ENCODE measurements at places on chromosomes 2 and 18. TPM values are rescaled to one million over a fixed set of nuclear protein-coding genes. Genes with fewer than 3 reads are reported as not detected.

- H3K4me3 ChIP-seq: no peak overlapping the region
- H3K27me3 ChIP-seq: no peaks in the 10 kb centered on the region
- no peaks in the 10 kb centered on the region for H3K36me3 ChIP-seq
- H3K4me1 ChIP-seq: no peaks in the 10 kb centered on the region
- H3K27ac ChIP-seq: no peak overlapping the region
These were observed 8.3 kb downstream of the CERKL start for GRCh38 chr2:181648478-181649155.

Gene REG3G
- total RNA-seq: 0.22 TPM

Gene LIMS2
- total RNA-seq: 0.22 TPM

Gene PARD3B
- 3.0 TPM for total RNA-seq

- H3K4me3 ChIP-seq: no peak overlapping the region
- no peak for DNase-seq
- H3K4me1 ChIP-seq: peaks cover 10% of the 10 kb centered on the region
- no peaks in the 10 kb centered on the region for H3K27me3 ChIP-seq
These were observed 160.9 kb upstream of the SLC1A4 start for GRCh38 chr2:64828261-64828660.

GRCh38 chr2:62785810-62786597, 80.5 kb downstream of the EHBP1 start:
- no peak overlapping the region for H3K4me3 ChIP-seq
- H3K27ac ChIP-seq: no peak overlapping the region
- H3K27me3 ChIP-seq: no peaks in the 10 kb centered on the region
- no peaks in the 10 kb centered on the region for H3K4me1 ChIP-seq
- no peak for DNase-seq
- no peaks in the 10 kb centered on the region for H3K36me3 ChIP-seq

Gene FAM228B
- 2.1 TPM for total RNA-seq

Gene ALPI
- total RNA-seq: not detected

- H3K4me3 ChIP-seq: no peak overlapping the region
- H3K27me3 ChIP-seq: no peaks in the 10 kb centered on the region
- DNase-seq: no peak
- H3K4me1 ChIP-seq: peaks cover 8% of the 10 kb centered on the region
- H3K36me3 ChIP-seq: no peaks in the 10 kb centered on the region
- H3K27ac ChIP-seq: no peak overlapping the region
These were observed 84.0 kb upstream of the ZCCHC2 start for GRCh38 chr18:62438866-62439265.

- H3K27ac ChIP-seq: no peak overlapping the region
- H3K4me3 ChIP-seq: no peak overlapping the region
- H3K36me3 ChIP-seq: no peaks in the 10 kb centered on the region
- no peaks in the 10 kb centered on the region for H3K4me1 ChIP-seq
- no peak for DNase-seq
These were observed 685.2 kb downstream of the IRS1 start for GRCh38 chr2:226114436-226114835.

DNA sequence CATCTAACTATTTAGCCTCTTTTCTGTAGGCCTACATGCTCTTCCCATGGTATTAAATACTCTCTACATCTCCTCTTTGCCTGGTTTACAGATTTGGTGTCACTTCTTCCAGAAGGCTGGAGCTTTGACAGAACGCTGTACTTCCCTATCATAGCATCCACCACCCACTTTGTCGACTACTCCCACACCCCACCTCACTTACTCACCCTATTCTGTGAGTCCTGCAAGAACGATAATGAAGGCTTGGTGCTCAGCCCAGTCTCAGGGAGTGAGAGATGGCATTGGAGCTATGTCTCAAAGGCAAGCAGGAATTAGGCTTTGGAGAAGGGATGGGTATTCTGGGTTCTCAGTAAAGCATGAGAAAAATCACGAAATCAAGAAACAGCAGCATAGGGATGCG, 20.3 kb upstream of the KDM3A start:
- no peaks in the 10 kb centered on the region for H3K36me3 ChIP-seq
- H3K27me3 ChIP-seq: no peaks in the 10 kb centered on the region
- DNase-seq: peak; percentile 19

- H3K4me3 ChIP-seq: no peak overlapping the region
- no peak overlapping the region for H3K27ac ChIP-seq
- H3K36me3 ChIP-seq: no peaks in the 10 kb centered on the region
- peaks cover 27% of the 10 kb centered on the region for H3K27me3 ChIP-seq
These were observed 163.7 kb upstream of the PXDN start for GRCh38 chr2:1907849-1908533.

- H3K27me3 ChIP-seq: no peaks in the 10 kb centered on the region
- H3K36me3 ChIP-seq: no peaks in the 10 kb centered on the region
- H3K4me3 ChIP-seq: no peak overlapping the region
- H3K27ac ChIP-seq: no peak overlapping the region
- H3K4me1 ChIP-seq: no peaks in the 10 kb centered on the region
These were observed 178.5 kb downstream of the PDE1A start for GRCh38 chr2:182248362-182248761.

Gene DSC2
- 11.8 TPM for total RNA-seq

Gene FBXO41
- 7.7 TPM for total RNA-seq

GRCh38 chr2:65055422-65056214, 598 bp upstream of the CEP68 start:
- no peak for DNase-seq
- H3K27ac ChIP-seq: peak overlapping the region; percentile 64
- peak overlapping the region; percentile 73 for H3K4me3 ChIP-seq
- no peaks in the 10 kb centered on the region for H3K36me3 ChIP-seq
- H3K27me3 ChIP-seq: no peaks in the 10 kb centered on the region

Gene UGT1A3
- not detected for total RNA-seq

- no peaks in the 10 kb centered on the region for H3K4me1 ChIP-seq
- no peak overlapping the region for H3K4me3 ChIP-seq
- H3K27ac ChIP-seq: no peak overlapping the region
- no peaks in the 10 kb centered on the region for H3K36me3 ChIP-seq
- H3K27me3 ChIP-seq: peaks cover 40% of the 10 kb centered on the region
These were observed 5.7 kb downstream of the TRABD2A start for GRCh38 chr2:84875213-84875560.

GRCh38 chr18:38634117-38634516, 1068.5 kb upstream of the CELF4 start:
- no peak overlapping the region for H3K4me3 ChIP-seq
- H3K36me3 ChIP-seq: no peaks in the 10 kb centered on the region
- no peaks in the 10 kb centered on the region for H3K27me3 ChIP-seq
- no peaks in the 10 kb centered on the region for H3K4me1 ChIP-seq
- no peak overlapping the region for H3K27ac ChIP-seq

- DNase-seq: no peak
- H3K4me1 ChIP-seq: peaks cover 4% of the 10 kb centered on the region
- no peak overlapping the region for H3K4me3 ChIP-seq
- H3K27me3 ChIP-seq: no peaks in the 10 kb centered on the region
- H3K36me3 ChIP-seq: no peaks in the 10 kb centered on the region
- H3K27ac ChIP-seq: no peak overlapping the region
These were observed 30.9 kb downstream of the LPIN2 start for GRCh38 chr18:2982022-2982421.

Gene IWS1
- total RNA-seq: 37.2 TPM

Gene STARD6
- total RNA-seq: not detected

DNA sequence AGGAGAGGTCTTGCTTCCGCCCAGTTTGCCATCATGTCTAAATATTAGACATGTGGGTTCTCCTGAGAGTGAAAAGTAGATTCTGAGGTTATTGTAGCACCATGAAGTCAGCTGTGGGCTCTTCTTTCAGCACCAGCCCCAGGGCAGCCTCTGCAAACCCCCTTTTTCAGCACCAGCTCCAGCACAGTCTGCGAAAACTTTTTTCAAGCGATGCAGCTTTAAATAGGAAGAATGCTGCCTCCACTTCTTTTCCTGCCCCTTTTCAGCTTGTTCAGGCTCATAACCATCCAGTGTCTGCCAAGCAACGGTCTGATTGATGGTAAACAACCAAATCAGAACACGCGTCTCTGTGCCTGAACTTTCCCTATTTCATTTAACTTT, at the start of gene COL5A2:
TSS of gene COL5A2 (minus strand) at position 192 of the 381 bp plus-strand sequence. CDS start at position 35, 157 bp downstream.
- DNase-seq: no peak
- H3K4me3 ChIP-seq: no peak within 1 kb of the TSS
- H3K36me3 ChIP-seq: no peaks in the 10 kb centered on the region

- peaks cover 12% of the 10 kb centered on the region for H3K4me1 ChIP-seq
- H3K27me3 ChIP-seq: peaks cover 42% of the 10 kb centered on the region
These were observed 618 bp upstream of the CHN1 start for GRCh38 chr2:175005733-175006264.

Gene CIB4
- not detected for total RNA-seq

- no peak overlapping the region for H3K4me3 ChIP-seq
- peaks cover 38% of the 10 kb centered on the region for H3K36me3 ChIP-seq
- no peaks in the 10 kb centered on the region for H3K27me3 ChIP-seq
- no peak overlapping the region for H3K27ac ChIP-seq
- H3K4me1 ChIP-seq: no peaks in the 10 kb centered on the region
These were observed 21.4 kb downstream of the HJURP start for GRCh38 chr2:233832869-233833311.

- no peak overlapping the region for H3K4me3 ChIP-seq
- H3K36me3 ChIP-seq: no peaks in the 10 kb centered on the region
- H3K27me3 ChIP-seq: no peaks in the 10 kb centered on the region
- no peak for DNase-seq
- no peaks in the 10 kb centered on the region for H3K4me1 ChIP-seq
These were observed 432.9 kb upstream of the MYT1L start for GRCh38 chr2:2764001-2764355.

DNA sequence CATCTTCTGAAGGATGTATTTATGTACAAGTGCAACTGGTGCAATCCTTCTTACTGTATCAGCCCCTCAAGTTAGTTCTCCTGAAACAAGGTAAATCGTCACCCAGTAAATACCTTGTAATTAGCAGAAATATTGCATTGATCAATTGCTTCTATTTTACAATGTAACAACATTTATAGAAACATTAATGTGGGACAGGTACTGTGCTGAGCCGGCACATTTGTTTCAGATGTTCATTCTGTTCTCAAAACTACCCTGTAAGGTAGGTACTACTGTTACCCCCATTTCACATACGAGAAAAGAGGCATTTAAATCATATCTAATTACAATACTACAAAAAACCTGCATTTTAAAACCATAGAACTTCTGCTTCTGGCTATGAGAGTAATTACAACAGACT, 19.5 kb downstream of the RTN4 start:
- H3K27ac ChIP-seq: no peak overlapping the region
- H3K4me3 ChIP-seq: no peak overlapping the region
- H3K27me3 ChIP-seq: no peaks in the 10 kb centered on the region

- H3K4me3 ChIP-seq: no peak overlapping the region
- no peak overlapping the region for H3K27ac ChIP-seq
- H3K27me3 ChIP-seq: no peaks in the 10 kb centered on the region
- DNase-seq: no peak
These were observed 81.3 kb upstream of the SETBP1 start for GRCh38 chr18:44599412-44599811.

GRCh38 chr2:152421521-152422370, 86.8 kb downstream of the FMNL2 start:
- H3K27me3 ChIP-seq: peaks cover 5% of the 10 kb centered on the region
- peak; percentile 27 for DNase-seq
- H3K4me3 ChIP-seq: no peak overlapping the region
- H3K4me1 ChIP-seq: no peaks in the 10 kb centered on the region
- H3K36me3 ChIP-seq: no peaks in the 10 kb centered on the region

DNA sequence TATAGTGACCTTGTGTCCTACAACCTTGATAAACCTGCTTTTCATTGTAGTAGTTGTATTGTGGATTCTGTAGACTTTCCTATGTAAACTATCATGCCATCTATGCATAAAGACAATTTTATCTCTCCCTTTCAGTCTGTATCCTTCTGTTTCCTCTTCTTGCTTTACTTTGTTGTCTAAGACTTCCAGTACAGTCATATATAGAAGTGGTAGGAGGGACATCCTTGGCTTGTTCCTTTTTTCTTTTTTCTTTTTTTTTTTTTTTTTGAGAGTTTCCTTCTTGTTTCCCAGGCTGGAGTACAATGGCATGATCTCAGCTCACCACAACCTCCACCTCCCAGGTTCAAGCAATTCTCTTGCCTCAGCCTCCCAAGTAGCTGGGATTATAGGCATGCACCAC, 39.7 kb downstream of the UBE2F start:
- H3K4me1 ChIP-seq: no peaks in the 10 kb centered on the region
- no peak overlapping the region for H3K27ac ChIP-seq
- no peak for DNase-seq
- no peak overlapping the region for H3K4me3 ChIP-seq
- H3K27me3 ChIP-seq: no peaks in the 10 kb centered on the region

- no peak for DNase-seq
- H3K4me1 ChIP-seq: peaks cover 27% of the 10 kb centered on the region
- no peaks in the 10 kb centered on the region for H3K27me3 ChIP-seq
- peak overlapping the region; percentile 84 for H3K27ac ChIP-seq
- no peak overlapping the region for H3K4me3 ChIP-seq
These were observed 31.6 kb upstream of the ATG16L1 start for GRCh38 chr2:233219848-233220247.

DNA sequence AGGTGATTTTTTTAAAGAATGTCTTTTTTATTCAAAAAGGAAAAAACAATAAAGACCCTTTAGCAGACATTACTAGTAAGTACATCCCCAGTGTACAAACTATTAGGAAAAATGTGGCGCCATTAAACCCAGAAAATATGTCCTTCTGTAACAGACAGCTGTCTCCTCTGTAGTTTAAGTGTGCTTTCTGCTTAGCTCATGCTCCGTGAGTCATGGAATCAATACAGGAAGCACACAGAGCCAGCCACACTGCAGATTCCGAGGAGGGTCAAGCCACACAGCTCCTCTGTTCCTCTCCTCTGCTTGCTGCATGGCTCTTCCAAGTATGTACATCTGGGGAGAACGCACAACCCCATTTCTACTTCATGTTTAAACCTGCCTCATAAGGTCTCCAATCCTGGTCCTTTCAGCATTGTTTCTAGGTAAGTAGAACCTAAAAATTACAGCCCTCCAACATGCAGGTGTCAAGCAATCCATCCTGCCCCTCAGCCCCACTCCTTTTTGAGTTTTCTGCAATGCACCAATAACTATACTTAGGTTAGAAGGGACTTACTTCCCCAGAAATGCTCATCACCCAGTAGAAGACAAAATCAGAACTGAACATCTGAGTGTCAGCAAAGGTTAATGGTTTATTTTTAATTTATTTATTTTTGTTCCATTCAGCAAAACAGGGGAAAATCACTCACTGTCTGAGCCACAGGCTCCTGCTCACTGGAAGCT, 37.5 kb downstream of the ACVR1 start:
- H3K4me1 ChIP-seq: peaks cover 14% of the 10 kb centered on the region
- peak overlapping the region; percentile 30 for H3K4me3 ChIP-seq
- no peaks in the 10 kb centered on the region for H3K27me3 ChIP-seq

GRCh38 chr2:219447242-219448098, 12.8 kb downstream of the SPEG start:
- no peak overlapping the region for H3K27ac ChIP-seq
- no peak overlapping the region for H3K4me3 ChIP-seq
- DNase-seq: no peak
- no peaks in the 10 kb centered on the region for H3K27me3 ChIP-seq

Gene OSBPL1A
- total RNA-seq: 0.49 TPM

GRCh38 chr2:226558418-226558817, 241.2 kb downstream of the IRS1 start:
- no peak for DNase-seq
- H3K36me3 ChIP-seq: no peaks in the 10 kb centered on the region
- H3K27me3 ChIP-seq: no peaks in the 10 kb centered on the region
- H3K4me3 ChIP-seq: no peak overlapping the region

All from K562 (cell line).